ENCODE measurements at places on chromosomes 6 and 20. TPM values are rescaled to one million over a fixed set of nuclear protein-coding genes. Genes with fewer than 3 reads are reported as not detected.

DNA sequence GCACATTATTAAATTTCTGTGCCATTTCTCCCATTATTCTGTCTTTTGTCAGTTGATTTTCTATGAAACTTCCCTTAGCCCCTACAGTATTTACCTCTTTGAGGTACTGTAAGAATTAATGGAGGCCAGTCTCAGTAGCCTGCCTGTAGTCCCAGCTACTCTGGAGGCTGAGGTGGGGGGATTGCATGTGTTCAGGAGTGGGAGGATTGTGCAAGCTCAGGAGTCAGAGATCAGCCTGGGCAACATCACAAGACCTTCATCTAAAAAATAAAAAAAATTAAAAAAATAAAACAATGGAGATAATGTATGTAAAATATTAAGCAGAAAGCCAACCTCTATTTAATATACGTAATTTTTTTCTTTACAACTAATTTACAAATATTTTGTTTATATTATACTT is 77.8 kb downstream of the OR2B2 start:
- H3K4me3 ChIP-seq, result peak overlapping the region; percentile 40
- H3K27me3 ChIP-seq, result no peaks in the 10 kb centered on the region
- peaks cover 13% of the 10 kb centered on the region for H3K36me3 ChIP-seq
- H3K27ac ChIP-seq, result no peak overlapping the region

DNA sequence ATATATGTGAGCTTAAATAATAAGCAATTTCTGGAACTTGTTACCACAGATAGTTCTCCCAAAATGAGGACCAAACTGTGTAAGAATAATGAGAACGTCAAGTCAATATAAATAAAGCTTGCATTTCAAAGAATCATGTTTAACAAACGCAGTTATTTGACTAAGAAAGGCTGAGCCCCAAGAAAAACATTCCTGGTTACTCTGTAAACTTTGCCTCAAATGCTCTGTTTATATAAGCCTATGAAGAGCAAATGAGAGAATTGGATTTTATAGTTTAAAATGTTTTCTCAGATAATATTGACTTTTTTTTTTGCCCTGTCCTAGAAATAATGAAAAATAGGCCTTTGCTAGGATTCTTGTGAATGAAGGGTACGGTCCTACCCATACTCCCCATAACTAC is 81.3 kb downstream of the C6orf52 start:
- no peak overlapping the region for H3K27ac ChIP-seq
- H3K4me3 ChIP-seq, result no peak overlapping the region
- H3K27me3 ChIP-seq, result peaks cover 3% of the 10 kb centered on the region
- no peaks in the 10 kb centered on the region for H3K36me3 ChIP-seq

DNA sequence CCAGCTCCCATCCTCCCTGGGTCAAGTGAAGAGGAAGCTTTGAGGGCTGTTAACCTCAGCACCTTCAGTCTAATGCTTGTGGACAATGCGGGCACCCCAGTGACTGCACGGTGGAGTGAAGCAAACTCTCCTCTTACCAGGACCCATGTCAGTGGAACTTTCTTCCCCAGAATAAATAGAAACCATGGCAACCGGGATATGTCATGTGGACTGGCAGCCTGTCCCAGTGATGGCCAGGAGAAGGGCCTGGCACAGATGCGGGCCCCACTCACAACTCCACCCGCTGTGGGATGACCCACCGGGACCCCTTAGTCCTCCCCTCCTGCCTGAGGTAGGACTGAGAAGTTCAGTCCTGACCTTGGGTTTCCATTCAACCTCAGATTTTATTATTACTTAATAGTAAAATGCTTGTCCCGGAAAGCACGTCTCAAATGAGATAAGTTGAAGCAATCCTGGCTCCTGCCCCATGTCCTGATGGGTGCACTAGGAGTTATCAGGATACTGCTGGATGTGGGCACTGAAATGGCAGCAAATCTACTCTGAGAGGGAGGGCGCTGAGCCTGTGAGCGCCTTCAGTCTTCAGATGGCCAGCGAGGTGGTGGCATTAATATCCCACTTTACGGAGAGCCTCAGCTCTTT is 23.5 kb downstream of the TOX2 start:
- H3K4me3 ChIP-seq, result no peak overlapping the region
- no peak for DNase-seq
- no peaks in the 10 kb centered on the region for H3K36me3 ChIP-seq
- no peak overlapping the region for H3K27ac ChIP-seq
- peaks cover 12% of the 10 kb centered on the region for H3K27me3 ChIP-seq

DNA sequence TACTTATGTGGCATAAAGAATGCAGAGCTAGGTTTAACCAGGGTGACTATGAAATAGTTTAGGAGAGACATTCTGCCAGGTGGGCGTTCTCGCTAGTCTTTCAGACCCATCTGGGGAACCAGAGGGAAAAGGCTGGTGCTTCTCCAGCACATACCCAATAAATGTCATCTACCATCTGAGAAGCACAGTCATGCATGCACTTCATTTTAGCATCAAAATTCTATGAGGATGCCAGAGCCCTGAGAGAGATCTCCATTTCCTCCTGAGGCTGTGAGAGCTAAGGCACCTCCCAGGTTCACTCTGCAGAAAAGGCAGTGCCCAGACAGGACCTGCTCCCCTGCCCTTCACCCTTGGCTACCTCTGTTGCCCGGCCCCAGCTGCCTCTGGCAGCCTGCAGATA is 231.7 kb upstream of the PRND start:
- no peak for DNase-seq
- peaks cover 10% of the 10 kb centered on the region for H3K27me3 ChIP-seq
- no peak overlapping the region for H3K4me3 ChIP-seq
- H3K36me3 ChIP-seq, result no peaks in the 10 kb centered on the region

The PLTP gene
- total RNA-seq, result 96.5 TPM

- no peaks in the 10 kb centered on the region for H3K36me3 ChIP-seq
- no peak overlapping the region for H3K4me3 ChIP-seq
- no peaks in the 10 kb centered on the region for H3K27me3 ChIP-seq
- no peak for DNase-seq
- no peak overlapping the region for H3K27ac ChIP-seq
Observed at GRCh38 chr6:74000666-74001490, 304.9 kb downstream of the CD109 start.

The AHI1 gene
- total RNA-seq, result 23.2 TPM

- no peak overlapping the region for H3K27ac ChIP-seq
- H3K4me1 ChIP-seq, result peaks cover 13% of the 10 kb centered on the region
- H3K27me3 ChIP-seq, result peaks cover 6% of the 10 kb centered on the region
- no peak overlapping the region for H3K4me3 ChIP-seq
- no peak for DNase-seq
Observed at GRCh38 chr6:28884423-28885131, 39.2 kb downstream of the TRIM27 start.

GRCh38 chr6:81144346-81144745 is 608.1 kb downstream of the TENT5A start:
- H3K27ac ChIP-seq, result no peak overlapping the region
- H3K4me3 ChIP-seq, result no peak overlapping the region
- H3K27me3 ChIP-seq, result no peaks in the 10 kb centered on the region
- H3K36me3 ChIP-seq, result no peaks in the 10 kb centered on the region
- DNase-seq, result no peak

DNA sequence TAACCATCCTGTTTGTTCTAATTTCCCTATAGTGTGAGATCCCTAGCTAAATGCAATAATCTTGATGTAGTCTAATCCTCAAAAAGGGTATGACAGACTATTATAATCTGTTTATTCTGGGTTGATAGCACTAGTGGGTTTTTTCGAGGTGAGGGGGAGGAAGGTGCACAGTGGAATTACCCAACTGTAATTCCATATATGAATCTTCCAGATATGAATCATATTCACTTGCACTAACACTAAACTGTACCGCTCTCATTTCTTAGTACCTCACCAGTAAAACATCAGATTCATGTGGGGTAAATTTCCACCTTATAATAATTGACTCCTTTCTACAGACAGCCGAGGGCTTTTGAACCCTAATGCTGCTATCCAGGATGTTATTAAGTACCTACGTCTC is 16.5 kb downstream of the NCOA7 start:
- no peak overlapping the region for H3K4me3 ChIP-seq
- H3K27me3 ChIP-seq, result no peaks in the 10 kb centered on the region
- H3K4me1 ChIP-seq, result peaks cover 23% of the 10 kb centered on the region
- no peak overlapping the region for H3K27ac ChIP-seq
- H3K36me3 ChIP-seq, result peaks cover 3% of the 10 kb centered on the region

GRCh38 chr6:27156874-27157458 is 90.5 kb upstream of the PRSS16 start:
- H3K27ac ChIP-seq, result peak overlapping the region; percentile 79
- H3K4me3 ChIP-seq, result peak overlapping the region; percentile 87
- H3K36me3 ChIP-seq, result no peaks in the 10 kb centered on the region
- H3K27me3 ChIP-seq, result peaks cover 3% of the 10 kb centered on the region
- no peak for DNase-seq
- H3K4me1 ChIP-seq, result peaks cover 9% of the 10 kb centered on the region

The TGM3 gene
- 1.5 TPM for total RNA-seq

The BCAS4 gene
- 6.3 TPM for total RNA-seq

GRCh38 chr6:16174416-16175078 is 45.7 kb downstream of the MYLIP start:
- no peak for DNase-seq
- H3K27me3 ChIP-seq, result no peaks in the 10 kb centered on the region
- peak overlapping the region; percentile 70 for H3K27ac ChIP-seq
- peaks cover 20% of the 10 kb centered on the region for H3K4me1 ChIP-seq

- no peaks in the 10 kb centered on the region for H3K27me3 ChIP-seq
- peak overlapping the region; percentile 39 for H3K27ac ChIP-seq
- H3K36me3 ChIP-seq, result no peaks in the 10 kb centered on the region
- H3K4me1 ChIP-seq, result no peaks in the 10 kb centered on the region
Observed at GRCh38 chr6:17589406-17590096, 10.6 kb upstream of the FAM8A1 start.

DNA sequence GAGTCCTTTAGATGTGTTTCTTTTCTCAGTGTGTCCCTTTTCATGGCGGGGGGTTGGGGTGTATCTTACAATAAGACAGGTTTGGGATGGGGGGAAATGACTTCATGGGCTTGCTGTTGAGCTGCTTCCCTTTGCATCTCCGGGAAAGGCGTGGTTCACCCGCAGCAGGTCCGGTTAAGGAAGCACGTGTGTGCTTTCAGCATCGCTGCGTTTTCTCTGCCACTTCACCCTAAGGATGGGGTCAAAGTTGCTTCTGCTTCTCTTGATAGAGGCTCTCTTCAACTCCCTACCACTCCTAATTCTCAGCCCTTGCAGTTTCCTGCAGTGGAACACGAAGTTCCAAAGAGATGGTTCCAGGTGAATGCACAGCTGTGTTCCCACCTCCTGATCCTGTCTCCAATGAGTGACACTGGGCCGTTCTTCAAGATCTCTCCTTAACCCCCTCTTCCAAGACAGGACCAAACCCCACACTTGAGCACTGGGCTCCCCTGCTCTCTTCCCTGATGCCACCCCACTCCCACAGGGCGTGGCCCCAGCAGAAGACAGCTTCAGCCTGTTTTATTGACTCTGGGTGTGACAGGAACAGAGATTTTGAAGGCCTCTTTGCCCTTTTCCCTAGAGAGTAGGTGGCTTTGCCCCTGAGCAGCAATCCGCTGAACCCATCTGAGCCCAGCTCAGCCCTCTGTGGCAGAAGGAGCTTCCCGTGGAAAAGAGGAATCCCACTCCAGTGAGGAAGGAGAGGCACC is 85.2 kb downstream of the PLEKHG1 start:
- DNase-seq, result no peak
- no peak overlapping the region for H3K4me3 ChIP-seq
- H3K4me1 ChIP-seq, result peaks cover 41% of the 10 kb centered on the region

- no peaks in the 10 kb centered on the region for H3K27me3 ChIP-seq
- peaks cover 4% of the 10 kb centered on the region for H3K4me1 ChIP-seq
- H3K4me3 ChIP-seq, result no peak overlapping the region
- DNase-seq, result no peak
- H3K27ac ChIP-seq, result peak overlapping the region; percentile 21
Observed at GRCh38 chr6:56684342-56685101, 41.8 kb upstream of the DST start.

DNA sequence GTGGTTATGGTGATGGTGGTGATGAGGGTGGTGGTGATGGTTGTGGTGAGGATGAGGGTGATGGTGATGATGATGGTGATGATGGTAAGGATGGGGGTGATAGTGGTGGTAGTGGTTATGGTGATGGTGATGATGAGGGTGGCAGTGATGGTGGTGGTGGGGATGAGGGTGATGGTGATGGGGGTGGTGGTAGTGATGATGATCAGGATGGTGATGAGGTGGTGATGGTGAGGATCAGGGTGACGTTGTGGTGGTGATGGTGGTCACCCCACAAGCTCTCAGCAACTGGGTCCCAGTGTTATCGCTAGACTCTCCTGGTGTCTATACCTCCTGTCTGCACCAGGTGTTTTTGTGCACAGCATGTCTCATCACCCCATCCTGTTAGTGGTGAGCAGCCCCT is 85.0 kb downstream of the TMEM242 start:
- DNase-seq, result no peak
- H3K27me3 ChIP-seq, result peaks cover 41% of the 10 kb centered on the region
- no peak overlapping the region for H3K27ac ChIP-seq
- H3K36me3 ChIP-seq, result no peaks in the 10 kb centered on the region
- peaks cover 9% of the 10 kb centered on the region for H3K4me1 ChIP-seq
- H3K4me3 ChIP-seq, result no peak overlapping the region

The HLA-DOB gene
- total RNA-seq, result 0.88 TPM

The MAFB gene
- total RNA-seq, result 104 TPM

The AIG1 gene
- 37.8 TPM for total RNA-seq

DNA sequence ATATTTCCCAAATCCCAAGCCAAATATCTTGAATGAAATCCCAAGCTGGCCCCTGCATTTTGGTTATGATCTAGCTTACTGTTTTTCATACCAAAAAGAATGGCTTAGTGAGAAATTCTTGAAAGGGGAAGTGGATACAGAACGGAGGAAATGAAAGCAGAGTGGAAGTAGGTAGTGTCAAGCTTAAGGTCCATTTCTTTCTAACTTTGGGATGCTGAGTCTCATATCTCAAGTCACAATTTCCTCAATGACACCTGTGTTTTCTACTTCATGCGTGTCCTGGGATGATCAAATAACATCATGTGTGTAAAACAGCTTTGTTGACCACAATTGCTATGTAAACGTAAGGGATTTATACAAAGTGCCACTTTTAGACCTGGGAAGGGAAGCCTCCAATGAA is 238.8 kb upstream of the SLC35B3 start:
- no peak overlapping the region for H3K27ac ChIP-seq
- DNase-seq, result no peak
- no peaks in the 10 kb centered on the region for H3K27me3 ChIP-seq
- no peaks in the 10 kb centered on the region for H3K4me1 ChIP-seq

GRCh38 chr6:3299221-3299620 is 40.5 kb downstream of the PSMG4 start:
- H3K4me1 ChIP-seq, result peaks cover 5% of the 10 kb centered on the region
- H3K27me3 ChIP-seq, result no peaks in the 10 kb centered on the region
- no peak overlapping the region for H3K27ac ChIP-seq
- no peak for DNase-seq
- H3K4me3 ChIP-seq, result no peak overlapping the region

DNA sequence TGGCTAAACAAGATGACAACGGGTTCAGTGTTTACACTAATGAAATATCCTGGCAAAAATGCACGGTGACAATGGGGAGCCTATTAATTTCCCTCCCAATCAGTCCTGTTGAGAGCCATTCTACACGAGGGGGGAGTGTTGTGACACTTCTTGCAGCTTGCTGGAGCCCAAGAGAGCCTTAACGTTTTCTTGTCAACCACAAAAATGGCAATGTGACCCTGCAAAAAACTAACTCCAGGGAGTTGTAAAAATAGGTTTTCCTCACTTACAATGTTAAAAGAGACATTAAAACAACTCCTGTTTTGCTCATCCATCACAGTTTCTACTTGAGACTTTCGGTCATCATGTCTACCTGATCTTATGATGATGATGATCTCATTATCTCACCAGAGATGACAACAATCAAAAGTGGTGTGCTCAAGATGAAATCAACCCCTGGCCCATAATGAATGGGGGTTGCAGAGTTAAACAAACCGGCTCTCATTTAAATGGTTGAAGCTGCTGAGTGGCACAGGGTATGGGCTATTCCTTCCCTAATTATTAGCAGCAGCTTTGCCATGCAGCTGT is 57.9 kb downstream of the GJA10 start:
- no peak overlapping the region for H3K4me3 ChIP-seq

Measured in type B pancreatic cell (in vitro differentiated cells).